ENCODE measurements at places on chromosomes 1 and 21.

DNA sequence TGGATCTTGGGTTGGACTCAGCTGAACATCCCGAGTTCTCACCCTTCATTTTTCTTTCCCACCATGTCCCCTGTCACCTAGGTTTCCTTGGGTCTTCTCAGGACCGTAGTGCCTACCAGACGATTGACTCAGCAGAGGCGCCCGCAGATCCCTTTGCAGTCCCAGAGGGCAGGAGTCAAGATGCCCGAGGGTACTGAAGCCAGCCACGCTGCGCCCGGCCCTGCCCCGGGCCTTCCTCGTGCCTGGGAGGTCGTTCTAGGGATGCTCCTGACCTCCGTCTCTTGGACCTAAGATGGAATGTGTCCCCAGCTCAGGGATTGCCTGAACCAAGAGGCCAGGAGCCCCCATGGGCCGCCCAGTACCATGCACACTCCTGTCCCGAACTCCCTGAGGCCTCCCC is 12.0 kb upstream of the C1orf167 start:
- DNase-seq, result peak; percentile 41

GRCh38 chr1:65309304-65310077 is at the start of gene DNAJC6:
Gene DNAJC6, plus strand, starts transcription at chr1:65309543. Its CDS starts 203 bp downstream, at chr1:65309746.
- DNase-seq, result peak; percentile 90

GRCh38 chr1:233435622-233436021 is 108.1 kb downstream of the MAP3K21 start:
- DNase-seq, result no peak

GRCh38 chr1:227928811-227929375 is 18.8 kb downstream of the WNT9A start:
- no peak for DNase-seq

DNA sequence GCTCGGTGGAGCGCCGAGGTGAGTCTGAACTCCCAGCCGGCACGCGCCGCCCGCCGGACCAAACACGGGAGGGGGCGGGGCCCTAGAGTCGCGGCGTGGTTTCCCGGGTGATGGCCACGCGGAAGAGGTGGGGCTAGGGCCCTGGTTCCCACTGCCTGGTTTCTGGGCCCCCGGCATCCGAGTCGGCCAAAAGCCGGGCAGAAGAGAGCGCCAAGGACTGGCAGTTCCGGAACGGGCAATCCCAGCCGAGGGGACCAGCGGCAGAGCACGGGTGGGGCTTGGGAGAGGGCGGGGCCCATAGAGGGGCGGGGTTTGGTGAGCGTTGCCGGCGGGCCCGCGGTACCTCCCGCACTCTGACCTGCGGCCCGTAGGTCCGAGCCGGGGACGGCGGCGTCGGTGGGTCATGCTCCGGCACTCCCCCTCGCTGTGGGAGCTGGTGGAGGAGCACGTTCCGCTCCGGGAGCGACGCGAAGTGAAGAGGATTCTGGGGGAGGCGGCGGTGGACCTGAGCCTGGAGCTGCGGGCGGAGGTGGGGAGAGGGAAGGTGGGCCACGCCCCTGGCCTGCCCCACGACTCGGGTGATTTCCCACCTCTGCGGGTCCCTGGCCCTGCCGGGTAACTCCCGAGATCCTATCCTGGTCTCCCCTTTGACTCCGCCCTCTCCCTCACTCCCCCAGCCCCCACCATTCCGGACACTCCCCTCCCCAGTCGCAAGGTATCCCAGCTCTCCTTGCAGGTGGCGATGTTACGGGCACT is at the start of gene CCDC24:
Gene CCDC24 (plus strand): TSS at position 124 of the 756 bp plus-strand sequence. CDS start 280 bp downstream, at position 404.
- peak; percentile 90 for DNase-seq

DNA sequence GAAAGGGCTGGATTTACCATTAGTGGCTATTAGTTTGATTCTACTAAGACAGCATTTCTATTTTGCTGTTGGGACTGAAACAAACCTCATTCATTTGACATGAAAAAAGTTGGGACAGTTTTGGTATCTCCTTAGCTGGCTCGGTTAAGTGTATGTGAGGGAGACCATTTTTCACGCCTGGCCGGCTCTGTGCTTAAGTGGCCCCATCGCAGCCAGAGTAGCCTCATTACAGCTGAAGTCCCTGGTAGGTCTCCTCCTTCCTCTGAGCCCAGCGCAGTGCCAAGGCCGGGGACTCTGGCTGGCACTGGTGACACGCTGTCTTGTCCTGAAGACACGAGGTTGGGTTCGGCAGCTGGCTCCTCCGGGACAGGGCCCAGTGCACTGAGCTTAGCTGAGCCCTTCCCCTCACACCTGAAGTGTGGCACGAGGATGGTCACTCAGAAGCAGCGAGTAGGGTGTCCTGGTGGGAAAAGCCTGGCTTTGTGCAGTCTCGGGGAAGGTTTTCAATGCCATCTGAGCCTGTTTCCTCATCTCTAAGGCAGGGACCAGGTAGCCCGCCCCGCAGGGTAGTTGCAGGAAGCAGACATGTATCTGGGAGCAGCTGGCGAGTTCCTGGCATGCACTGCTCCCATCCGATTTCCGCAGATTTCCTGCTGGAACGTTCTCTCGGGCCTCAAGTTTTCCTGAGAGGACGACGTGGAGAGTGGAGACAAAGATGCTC is 196.5 kb downstream of the DYRK1A start:
- DNase-seq, result no peak

DNA sequence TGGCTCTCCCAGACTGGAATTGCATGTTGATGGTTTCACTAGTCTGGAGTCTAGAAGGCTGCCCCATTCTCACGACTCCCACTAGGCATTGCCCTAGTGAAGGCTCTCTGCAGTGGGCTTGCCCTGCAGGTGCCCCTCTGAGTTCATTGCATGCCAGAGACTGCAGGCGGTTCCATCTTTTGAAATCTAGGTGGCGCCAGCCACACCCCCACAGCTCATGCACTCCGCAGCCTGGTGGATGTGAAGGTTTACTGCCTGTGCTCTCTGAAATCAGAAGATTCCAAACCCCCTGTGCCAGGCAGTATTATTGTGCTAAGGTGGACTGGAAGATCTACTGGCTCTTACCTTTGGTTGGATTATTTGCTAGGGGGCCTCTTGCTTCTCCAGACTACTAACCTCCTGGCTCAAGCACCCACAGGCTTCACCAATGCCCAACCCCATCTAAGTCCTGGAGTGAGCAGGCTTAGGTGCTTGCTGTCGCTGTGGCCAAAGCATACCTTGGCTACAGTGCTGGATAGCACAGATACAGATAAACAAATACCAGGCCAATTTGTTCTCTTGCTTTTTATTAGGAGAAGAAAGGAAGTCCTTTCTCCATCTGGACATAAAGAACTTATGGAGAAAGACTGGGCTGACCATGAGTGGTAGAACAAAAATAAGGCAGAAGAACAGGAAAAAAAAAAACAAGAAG is 83.5 kb upstream of the SIM2 start:
- DNase-seq, result no peak

DNA sequence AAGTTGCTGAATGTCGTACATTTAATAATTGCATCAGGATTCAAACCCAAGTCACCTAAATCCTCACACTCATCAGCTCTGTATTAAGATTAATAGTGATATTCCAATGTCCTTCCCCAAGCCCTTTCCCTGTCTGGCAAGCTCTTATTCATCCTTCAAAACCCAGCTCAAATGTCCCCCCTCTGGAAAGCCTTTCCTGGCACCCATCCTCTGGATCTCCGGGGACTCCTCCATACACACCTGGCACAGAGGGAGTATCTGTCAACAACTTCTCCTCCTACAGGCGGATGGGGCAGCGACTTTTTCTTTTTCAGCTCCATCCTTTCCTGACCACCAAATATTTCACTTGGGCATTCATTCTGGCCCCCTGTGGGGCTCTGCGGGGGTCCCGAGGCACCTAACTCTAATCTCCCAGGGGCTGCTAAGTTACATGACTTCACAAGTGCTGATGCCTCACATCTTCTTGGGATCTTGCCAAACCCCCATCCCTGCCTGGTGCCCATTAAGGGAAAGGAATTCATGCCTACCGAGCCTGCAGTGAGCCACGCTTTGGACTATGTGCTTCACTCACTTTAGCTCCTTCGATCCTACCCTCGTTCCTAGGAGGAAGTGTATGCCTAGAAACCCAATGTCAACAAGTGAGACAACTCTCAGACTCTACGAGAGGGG is 15.2 kb downstream of the TINAGL1 start:
- peak; percentile 45 for DNase-seq

DNA sequence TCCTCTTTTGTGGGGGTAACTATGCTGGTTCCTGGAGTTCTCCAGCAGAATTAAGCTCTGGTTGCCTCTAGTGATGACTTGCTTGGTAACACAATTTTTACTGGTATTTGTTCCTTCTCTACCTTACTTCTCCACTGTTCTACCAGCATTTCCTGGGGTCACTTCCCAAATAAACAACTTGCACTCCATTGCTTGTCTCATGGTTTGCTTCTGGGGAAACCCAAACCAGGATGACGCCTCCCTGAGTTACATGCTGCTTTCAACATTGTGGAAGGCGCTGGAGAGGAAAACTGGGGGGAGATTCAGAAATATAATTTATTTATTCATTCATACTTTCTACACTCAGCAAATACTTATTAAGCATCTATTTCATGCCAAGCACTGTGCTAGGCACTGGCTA is 55.3 kb upstream of the AK4 start:
- no peak for DNase-seq

DNA sequence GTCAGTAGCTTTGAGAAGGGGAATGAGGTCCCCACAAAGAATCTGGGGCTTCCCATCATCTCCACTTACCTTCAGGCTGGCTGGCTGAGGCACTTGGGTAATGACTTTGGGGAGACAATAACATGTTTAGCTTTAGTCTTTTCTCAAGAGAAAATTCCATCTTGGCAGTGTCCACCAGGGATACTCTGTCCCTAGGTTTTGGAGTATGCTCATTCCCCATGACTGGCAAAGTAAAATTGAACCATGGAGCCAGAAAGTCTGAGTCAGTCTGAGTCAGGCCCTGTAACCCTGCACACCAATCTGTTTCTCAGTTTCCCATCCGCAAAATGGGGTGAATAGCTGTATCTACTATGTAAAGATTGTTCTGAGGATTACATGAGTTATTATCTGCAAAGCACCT is 28.2 kb downstream of the RUNX1 start:
- no peak for DNase-seq

- no peak for DNase-seq
Measured at GRCh38 chr1:152328801-152329391, 3.9 kb upstream of the FLG start.

- no peak for DNase-seq
Measured at GRCh38 chr1:25869909-25870606, 5.5 kb downstream of the PAQR7 start.

GRCh38 chr1:7002728-7003127 is 217.5 kb downstream of the CAMTA1 start:
- DNase-seq, result no peak

GRCh38 chr1:169086603-169087455 is 19.7 kb upstream of the ATP1B1 start:
- DNase-seq, result peak; percentile 58

GRCh38 chr21:32393677-32394001 is 827 bp upstream of the URB1 start:
- no peak for DNase-seq

DNA sequence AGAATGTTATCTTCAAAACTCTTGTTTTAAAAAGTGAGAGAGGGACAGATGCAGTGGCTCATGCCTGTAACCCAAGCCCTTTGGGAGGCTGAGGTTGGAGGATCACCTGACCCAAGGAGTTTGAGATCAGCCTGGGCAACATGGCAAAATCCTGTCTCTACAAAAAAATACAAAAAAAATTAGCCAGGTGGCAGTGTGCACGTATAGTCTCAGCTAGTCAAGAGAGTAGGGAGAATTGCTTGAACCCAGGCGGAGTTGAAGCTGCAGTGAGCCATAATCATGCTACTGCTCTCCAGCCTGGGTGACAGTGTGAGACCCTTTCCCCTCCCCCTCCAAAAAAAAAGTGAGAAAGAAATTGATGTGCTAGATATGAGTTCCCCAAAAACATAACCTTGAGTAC is 131.0 kb downstream of the KCNT2 start:
- no peak for DNase-seq

DNA sequence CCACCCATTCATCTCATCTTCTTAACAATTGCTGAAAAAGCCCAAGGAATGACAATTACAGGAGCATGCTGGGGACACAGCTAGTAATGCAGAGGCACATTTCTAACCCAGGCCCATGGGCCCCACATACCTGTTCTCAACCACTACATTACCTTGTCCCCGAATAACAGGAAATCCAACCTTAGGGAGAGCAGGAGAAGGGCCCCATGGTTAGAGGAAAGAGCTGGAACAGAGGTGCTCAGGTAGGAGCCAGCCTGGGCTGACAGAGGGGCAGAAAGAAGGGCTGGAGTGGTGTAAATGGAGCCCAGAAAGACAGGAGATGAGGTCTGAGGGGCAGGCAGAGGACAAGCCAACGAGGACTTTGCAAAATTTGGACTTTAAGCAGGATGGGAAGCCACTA is 11.4 kb upstream of the S100A8 start:
- DNase-seq, result no peak

DNA sequence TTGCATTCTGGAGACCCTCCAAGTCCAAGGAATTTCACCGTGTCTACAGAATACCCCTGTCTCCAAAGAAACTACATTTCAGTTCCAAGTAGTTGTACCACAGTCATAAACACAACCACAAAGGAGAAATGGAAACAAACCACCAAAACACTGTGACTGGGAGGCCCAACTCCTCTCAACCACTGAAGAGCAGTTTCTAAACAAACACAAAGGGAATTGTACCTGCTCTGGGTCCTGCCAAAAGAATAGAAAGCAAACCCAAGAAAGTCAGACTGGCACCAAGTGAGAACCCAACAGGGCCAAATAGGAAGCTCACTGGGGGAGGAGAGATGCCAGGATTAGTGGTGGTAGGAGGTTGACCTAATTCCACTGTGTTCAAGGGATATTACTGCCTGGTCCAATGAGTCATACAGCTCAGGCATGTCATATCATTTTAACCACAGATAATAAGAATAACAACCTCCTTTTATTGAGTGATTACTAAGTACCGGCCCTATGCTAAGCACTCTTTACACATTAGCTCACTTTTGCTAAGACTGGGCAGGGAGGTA is 123.9 kb upstream of the PPP2R5A start:
- DNase-seq, result no peak

DNA sequence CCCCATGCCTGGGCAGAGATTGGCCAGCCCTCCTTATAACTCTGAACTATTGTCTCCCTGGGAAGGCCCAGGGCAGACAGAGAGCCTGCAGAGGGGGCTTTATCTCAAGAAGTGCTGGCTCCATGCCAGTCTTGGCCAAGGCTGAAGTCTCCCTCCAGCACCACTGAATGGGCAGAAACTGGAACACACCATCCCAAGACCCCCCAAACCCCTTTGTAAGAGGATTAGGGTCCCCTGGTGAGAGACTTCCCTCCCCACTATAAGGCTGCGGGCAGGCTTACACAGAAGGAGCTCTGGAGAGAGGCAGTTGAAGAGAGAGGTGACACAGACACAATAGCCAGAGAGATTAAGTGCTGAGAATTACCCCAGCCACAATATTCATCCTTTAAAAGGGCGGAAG is 97.2 kb downstream of the NAV1 start:
- no peak for DNase-seq

- DNase-seq, result peak; percentile 20
Measured at GRCh38 chr1:213414911-213415310, 363.9 kb downstream of the RPS6KC1 start.

All from islet precursor cell (in vitro differentiated cells).